ENCODE measurements at places on chromosomes 11 and 22.

- DNase-seq = peak; percentile 78
Measured at GRCh38 chr11:65425971-65426838, 3.6 kb downstream of the NEAT1 start.

DNA sequence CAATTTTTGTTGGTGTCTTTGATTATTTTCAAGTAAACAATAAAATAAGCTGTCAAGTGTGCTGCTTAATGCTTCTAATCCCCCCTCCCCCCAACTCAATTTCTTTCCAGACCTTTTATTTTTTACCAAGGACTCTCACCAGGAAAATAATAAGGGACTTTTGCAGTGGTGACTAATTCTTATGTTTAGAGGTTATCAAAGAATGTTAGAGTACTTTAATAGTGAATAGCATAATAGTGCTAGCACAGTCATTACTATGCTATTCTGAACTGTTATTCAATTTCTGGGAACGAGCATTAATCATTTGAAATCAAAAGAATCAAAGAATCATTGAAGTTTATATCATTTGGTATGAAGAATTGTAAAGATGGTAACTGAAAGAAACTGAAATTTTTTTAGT lies 251.4 kb downstream of the DDX10 start:
- DNase-seq = no peak

- DNase-seq = no peak
Measured at GRCh38 chr11:24082860-24083259, 414.0 kb upstream of the LUZP2 start.

DNA sequence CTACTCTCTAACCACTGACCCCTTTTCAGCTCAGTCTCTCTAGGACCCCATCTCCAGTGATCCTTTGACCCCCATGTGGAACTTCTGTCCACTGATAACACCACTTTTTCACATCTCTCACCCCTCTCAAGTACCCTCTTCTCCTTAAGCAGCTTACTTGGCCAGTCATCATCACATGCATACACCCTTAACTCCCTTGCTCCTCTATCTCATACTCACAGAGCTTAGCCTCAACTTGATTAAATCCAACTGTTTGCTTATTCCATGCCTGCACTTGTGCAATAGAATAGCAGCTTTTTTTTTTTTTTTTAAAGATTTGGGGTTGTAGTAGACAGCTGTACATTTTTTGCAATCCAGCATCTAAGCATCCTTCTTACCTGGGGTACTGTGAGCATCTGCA lies 22.2 kb downstream of the AQP11 start:
- DNase-seq = no peak

DNA sequence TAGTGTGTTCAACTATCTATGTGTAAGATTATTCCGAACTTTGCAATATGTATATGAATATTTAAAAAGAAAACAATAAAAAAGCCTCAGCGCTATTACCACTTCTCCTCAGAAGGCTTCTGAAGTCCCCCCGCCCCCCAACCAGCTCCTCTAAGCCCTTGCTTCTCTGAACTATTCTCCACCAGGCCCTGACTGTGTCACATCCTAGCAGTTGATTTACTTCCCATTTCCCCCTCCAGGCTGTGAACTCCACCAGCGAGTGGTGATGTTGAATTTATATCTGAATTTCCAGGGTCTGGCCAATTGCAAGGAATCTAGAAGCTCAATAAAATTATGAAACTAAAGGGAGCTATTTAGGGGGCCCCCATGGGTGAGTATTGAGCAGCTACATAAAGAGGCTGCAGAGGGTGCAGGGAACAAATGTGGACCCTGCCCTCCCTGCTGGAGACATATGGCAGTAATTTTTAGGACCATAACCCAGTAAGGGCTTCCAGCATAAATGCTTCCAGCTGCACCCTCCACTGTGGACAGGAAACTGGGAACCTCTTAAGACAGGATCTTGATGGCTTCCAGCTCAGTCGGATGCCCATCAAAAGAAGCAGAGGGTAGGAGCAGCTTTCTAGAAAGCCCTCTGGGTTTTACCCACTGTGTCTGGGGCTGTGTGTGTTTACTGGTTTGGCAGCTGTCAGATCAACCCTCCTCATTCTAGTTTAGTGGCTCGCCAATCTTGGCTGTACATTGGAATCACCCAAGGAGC lies 81.4 kb downstream of the TIMP3 start:
- DNase-seq = no peak

DNA sequence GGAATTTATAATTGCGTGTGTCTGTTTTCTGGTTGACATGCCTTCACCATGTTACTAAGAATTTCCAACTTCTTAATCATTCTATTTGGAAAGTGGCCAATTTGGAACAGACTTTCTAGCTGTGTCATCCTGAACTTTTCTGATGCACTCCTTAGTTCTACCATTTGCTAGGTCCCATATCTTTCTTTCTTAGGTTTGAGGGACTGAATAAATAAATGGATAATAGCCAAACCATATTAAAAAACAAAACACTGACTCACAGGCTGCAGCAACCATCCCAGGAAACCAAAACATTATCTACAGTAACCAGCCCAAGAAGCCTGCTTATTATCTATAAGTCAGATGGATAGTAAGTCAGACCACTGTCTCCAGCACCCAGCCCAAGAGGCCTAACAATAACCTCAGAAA lies 57.5 kb upstream of the PLET1 start:
- no peak for DNase-seq

DNA sequence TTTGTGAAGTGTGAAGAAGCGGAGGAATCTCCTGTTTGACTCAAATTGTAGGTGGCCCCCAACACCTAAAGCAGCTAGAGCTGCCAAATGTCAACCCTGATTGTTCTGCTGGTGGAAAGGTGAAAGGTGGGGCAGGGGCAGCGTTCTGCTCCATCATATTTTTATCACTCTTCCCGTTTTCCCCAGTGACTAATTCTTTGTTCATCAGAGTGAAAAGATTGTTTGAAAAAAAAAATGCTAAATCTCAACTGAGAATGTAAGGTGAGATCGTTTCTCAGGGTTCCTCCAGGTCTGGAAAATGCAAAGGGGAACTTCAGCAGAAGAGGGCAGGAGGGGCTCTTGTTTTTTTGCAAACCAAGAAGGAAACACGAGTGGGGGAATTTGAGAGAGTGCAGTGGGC lies 137.7 kb downstream of the MN1 start:
- no peak for DNase-seq

DNA sequence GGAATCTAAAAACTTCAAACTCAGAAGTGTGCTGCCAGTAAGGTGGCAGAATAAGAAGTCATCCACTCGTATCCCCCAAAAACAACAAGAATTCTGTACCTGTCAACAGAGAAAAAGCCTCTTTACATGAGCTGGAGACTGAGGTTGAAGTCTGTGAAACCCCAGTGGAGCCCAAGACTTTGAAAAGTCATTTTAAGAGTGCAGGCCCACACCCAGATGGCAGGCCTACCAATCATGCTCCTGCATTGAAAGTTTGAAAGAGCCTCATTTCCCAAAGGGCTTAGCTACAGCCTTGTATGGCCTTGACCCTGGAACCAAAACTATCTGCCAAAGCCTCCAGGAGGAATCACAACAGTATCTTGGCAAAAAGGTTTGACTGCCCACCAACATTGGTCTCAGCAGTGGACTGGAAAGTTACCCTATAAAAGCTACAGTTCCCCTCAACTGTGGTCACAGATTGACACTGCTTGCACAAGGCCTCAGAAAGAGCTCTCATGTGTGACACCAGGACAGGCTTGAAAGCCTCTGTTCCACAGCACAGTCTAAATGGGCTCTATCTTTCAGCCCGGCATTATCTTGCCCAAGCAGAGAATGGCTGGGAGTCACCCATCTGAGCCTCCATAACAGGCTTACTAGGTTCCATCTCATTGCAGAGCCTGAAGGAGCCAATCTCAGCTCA lies 47.7 kb downstream of the SLC22A9 start:
- DNase-seq = no peak

DNA sequence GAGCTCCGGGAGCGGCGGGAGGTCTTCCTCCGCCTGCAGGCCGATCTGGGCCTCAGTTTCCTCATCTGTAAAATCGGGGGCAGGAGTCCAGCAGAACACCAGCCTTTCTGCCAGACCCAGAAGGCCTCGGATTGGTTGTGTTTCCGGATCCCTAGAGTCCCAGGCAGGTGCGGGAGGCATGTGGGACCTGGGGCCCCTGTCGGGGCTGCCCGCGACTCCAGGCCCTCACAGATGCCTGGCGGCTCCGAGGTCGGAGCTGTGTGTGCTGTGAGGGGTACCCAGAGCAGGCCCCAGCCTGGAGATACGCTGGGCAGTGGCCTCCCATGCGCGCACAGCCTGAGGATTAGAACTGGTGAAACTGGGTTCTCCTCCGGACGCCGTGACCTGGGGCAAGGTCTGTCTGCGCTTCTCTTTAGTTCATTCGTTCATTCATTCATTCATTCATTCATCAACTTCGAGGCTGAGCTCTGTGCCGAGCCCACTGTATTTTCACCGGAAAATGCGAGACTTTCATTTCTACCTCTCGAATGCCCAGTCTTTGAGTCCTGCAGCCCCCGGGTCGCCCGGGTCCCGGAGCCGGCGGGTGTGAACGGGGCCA lies 24.6 kb downstream of the FLRT1 start:
- DNase-seq = no peak

DNA sequence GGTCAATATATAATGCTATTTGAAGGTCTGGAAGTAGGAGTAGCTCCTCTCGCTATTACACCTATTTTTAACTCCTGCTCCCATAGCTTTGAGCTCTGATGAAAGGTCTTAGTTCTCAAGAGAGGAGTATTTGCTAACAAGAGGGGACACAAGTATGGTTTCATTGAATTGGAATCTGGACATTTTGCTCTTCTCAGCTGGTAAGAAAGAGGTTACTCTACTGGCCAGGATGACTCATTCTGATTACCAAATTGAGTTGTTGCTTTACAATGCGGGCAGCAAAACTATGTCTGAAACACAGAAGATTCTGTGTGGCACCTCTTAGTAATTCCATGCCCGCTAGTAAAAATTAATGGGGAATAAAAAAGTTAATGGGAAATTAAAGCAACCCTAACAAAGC lies 63.6 kb upstream of the EP300 start:
- DNase-seq = no peak

GRCh38 chr11:126079621-126080124 lies 17.0 kb upstream of the CDON start:
- DNase-seq = no peak

- no peak for DNase-seq
Measured at GRCh38 chr11:12174477-12175143, 64.2 kb downstream of the MICAL2 start.

GRCh38 chr11:122270535-122270934 lies 154.5 kb upstream of the BLID start:
- DNase-seq = no peak

- peak; percentile 78 for DNase-seq
Measured at GRCh38 chr22:35930933-35931332, 97.7 kb downstream of the RBFOX2 start.

- DNase-seq = no peak
Measured at GRCh38 chr11:8068605-8069221, 12.3 kb upstream of the TUB start.

Data from T47D (cell line).